ENCODE measurements at places on chromosomes 1 and 21.

DNA sequence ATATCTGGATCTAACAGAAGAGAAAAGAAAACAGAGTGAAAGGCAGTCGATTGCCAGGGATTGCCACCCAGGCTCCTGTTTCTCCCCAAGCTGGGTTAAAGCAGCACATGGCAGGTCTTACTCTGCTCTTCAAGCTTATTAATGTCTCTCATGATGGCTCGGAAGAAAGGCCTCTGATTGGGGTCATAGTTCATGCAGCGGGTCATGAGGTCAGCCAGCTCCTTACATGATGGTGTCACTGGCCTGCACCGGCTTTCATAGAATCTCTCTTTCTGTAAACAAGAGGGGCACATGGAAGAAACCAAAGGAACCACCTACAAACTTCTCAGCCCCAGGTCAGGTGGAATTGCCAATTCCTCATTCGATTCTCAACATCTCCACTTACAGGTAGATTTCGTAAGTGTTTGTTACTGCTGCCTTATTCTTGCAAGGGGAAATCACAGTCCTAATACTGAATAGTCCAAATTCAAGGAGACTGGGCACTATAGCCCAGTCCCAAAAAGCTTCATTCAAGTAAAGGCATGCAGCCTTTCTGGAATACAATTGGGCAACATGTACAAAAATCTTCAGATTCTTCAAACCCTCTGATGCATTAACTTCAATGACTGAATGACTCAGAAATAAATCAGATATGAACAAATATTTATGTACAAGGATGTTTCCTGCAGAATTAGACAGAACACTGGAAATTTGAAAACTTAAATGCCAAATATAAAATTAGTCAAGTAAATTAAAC is 96.6 kb downstream of the RAVER2 start:
- DNase-seq = no peak

- DNase-seq = peak; percentile 56
Measured at GRCh38 chr1:26275580-26276431, 4.1 kb upstream of the SH3BGRL3 start.

DNA sequence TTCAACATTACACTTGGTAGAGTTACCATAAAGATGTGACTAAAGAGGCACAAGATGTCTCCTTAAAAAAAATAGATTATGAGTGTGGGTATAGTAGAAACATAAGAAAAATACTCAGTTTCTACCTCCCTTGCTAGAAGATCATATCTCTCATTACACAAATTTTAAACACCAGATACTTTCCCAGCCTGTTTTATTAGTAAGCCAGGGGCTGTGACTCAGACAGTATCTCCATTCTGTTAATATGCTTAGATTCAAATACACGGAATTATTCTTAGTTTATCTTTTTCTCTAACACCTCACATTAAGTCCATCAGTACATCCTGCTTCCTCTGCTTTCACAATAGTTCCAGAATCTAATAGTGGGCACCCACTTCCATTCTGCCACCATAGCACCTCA is 561.8 kb upstream of the ADAMTS5 start:
- DNase-seq = no peak

- no peak for DNase-seq
Measured at GRCh38 chr21:43687566-43688399, 28.4 kb downstream of the RRP1B start.

DNA sequence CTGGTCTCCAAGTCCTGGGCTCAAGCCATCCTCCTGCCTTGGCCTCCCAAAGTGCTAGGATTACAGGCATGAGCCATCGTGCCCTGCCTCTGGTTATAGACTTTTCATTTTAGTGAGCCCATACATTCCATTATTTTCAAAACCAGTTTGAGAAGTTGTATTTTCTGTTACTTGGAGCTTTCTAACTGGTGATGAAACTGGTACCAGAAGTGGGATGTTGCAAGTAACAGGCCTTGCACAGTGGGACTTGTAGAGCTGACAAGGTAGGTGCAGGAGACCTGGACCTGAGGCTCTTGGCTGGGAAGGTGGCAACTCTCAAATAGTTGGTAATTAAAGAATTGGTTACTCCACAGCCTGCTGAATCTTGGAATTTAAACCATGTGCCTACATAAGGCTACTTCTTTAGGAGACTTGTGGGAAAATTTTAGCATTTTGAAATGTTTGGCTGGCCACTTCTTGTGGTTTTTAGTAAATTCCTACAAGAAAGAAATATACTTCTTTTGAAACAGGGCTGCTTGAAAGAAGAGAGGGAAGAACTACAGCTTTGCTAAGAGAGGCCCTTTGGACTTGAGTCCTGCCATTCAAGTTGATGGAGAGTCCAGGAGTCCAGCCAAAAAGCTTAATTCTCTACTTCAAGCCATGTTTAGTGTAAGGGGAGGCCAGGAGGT is 9.8 kb upstream of the ALPL start:
- no peak for DNase-seq

- no peak for DNase-seq
Measured at GRCh38 chr1:156646738-156647211, 4.9 kb downstream of the BCAN start.

- no peak for DNase-seq
Measured at GRCh38 chr1:99996951-99997350, 27.2 kb downstream of the SLC35A3 start.

DNA sequence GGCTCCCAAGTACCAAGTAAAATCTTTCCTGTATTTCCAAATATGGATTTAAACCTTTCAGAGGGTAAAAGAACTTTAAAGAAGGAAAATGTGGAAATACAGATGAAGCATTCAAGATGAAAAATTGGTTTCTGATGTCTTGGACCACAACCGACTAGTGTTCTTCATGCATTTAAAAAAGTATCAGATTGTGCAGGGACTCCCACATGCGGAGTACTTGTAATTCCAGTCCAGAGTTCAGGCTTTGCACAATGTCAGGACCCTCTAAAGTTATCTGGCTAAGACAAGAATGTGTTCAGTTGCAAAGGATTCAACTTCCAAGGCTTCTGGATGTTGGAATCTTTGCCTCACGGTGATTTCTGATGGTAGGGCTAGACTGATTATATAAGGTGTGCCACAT is 66.7 kb downstream of the RGL1 start:
- no peak for DNase-seq

DNA sequence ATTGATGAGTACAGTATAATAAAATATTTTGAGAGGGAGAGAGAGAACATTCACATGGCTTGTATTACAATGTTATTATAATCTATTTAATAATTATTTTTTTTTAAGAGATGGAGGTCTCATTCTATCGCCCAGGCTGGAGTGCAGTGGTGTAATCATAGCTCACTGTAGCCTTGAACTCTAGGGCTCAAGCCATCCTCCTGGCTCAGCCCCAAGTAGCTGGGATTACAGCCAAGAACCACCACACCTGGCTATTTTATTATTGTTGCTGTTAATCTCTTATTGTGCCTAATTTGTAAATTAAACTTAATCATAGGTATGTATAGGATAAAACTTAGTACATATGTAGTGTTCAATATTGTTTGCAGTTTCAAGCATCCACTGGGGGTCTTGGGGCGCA is 57.8 kb downstream of the HS2ST1 start:
- DNase-seq = no peak

GRCh38 chr1:8706995-8707396 is 110.4 kb downstream of the RERE start:
- no peak for DNase-seq

GRCh38 chr21:17003258-17003615 is 509.6 kb upstream of the CXADR start:
- DNase-seq = no peak

DNA sequence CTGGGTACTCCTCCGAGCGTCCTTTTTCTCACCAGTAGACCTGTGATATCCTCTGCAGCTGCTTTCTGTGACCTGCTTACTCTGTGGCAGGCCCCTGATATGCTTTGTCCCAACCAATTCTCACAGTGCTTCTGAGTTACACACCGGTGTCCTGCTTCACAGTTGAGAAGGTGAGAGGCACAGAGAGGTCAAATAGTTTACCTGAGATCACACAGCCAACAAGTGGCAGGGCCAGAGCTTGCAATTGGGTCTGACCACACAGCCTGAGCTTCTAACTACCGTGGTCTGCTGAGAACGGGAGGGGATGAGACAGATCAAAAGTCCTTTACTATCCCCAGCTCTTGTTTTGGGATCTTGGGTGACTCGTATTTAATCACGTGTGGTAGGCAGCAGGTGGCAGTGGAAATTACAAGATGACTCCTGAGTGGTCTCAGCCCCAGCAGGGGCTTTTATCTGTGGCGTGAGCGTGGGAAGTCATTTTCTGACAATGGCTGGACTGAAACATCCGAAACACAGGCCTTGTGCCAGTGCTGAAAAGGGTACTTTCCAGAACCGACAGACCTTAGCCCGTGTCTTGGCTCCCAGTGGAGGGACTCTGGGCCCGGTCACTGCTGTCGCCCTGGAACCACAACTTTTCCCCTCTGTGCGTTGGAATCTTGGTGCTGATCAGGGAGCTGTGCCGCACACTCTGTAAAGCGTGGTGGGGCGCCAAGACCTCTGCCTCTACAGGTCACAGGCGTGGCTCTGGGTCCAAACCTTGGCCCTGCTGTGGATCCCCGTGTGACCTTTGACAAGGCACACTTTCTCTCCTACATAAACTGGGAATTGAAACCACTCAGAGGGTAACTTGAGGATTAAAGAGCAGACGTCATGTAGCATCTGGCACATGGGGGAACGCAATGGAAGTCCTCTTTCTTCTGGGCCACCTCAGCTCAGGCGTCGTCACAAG is 11.9 kb downstream of the THEMIS2 start:
- DNase-seq = no peak

DNA sequence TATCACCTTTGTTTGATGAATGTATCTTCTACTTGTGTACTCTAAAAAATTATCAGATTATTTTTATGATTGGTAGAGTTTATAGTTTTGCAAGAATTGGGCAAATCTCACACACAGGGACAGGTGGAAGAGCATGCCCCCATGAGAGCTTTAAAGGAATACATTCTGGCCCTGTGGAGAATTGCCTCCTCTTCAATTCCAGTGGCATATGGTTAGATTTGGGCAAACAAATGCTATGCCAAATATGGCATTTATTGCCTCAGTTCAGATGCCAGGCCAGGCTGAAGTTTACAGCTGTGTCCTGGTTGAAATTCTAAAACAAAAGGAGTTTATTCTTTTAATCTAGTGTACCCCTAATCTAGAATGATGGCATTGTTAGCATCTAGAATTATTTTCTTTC is 162.4 kb upstream of the CACYBP start:
- no peak for DNase-seq

GRCh38 chr1:119091618-119092017 is 48.8 kb downstream of the WARS2 start:
- no peak for DNase-seq

GRCh38 chr1:11787251-11787803 is 18.4 kb downstream of the MTHFR start:
- no peak for DNase-seq

GRCh38 chr1:247857069-247857984 is at the start of gene TRIM58:
Gene TRIM58 (plus strand): TSS chr1:247857187. CDS start chr1:247857247, 60 bp downstream.
- peak; percentile 30 for DNase-seq

- no peak for DNase-seq
Measured at GRCh38 chr1:31483012-31483946, 70.3 kb downstream of the SERINC2 start.

DNA sequence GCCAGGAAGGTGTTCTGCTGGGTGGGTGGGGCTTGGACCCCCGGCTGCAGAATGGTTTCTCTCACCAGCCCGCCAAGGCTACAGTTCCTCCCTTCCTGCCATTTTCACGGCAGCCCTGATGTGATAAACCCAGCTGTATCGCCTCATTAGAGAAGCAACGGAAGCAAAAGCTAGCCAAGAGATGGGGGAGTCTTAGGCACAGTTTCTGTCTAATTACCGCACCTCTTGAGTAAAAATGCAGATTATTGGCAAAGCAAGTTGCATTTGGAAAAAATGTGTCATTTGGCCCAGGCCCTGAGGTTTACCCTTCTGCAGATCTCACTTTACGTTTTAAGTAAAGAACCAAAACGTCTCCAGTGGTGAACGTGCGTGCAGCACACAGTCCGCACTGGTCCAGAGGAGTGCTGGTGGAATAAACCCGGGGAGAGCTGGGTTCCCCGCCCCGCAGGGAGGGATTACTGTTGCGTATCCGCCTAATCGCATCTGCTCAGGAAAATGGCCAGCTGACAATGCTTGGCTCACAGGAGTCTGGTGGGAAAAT is 109.9 kb downstream of the GALNT2 start:
- DNase-seq = no peak

DNA sequence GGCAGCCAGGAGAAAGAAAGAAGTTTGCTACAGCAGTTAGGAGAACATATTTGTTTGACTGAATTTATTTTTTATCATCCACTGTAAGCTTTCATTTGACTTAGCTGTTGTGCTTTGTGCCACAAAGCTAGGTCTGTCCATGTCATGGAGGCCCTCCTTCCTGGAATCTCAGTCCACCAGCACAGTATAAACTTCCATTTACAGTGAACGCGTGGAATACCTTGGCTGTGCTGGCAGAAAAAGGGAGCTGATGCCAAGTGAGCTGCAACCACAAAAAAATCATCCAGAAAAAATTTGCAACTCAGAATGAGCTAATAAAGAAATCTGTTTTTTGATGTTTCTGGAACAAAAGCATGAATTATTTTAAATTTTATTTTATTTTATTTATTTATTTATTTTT is 72.6 kb downstream of the ATP6V1G3 start:
- no peak for DNase-seq

DNA sequence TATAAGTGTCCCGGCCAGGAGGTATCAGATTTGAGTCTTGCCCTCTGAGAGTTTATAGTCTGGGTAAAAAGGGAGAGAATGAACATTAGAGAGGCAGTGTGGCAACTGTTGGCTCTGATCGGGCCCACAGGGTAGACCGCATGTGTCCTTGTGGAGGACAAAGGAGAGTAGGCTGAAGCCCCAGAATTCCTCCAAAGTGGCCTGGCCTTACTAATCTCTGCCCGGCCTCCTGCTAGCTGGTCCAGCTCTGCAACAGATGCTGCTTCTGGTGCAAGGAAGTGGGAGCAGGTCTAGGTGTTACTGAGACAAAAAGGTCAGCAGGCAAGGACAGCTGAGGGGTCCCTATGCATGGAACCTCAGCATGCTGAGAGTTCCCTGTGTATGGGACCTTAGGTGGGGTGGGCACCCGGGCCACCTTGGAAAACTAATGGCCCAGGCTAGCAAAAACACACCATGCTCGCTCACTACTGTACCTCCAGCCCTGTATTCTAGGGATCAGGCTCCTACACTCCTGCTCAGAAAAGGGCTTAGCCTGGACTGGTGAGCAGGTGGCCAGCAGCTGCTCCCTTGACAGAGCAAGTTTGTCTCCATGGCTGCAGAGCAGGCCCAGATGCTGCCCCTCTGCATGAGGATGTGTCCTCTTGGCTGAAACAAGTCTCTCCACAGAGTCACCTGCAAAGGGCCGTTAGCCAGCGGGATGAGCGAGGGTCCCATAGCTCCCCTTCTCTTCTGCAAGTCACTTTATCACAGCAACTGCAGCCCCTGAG is 30.3 kb upstream of the RGS16 start:
- DNase-seq = no peak

- no peak for DNase-seq
Measured at GRCh38 chr1:44673675-44674112, 587 bp downstream of the TMEM53 start.

GRCh38 chr1:5989286-5989605 is 3.0 kb downstream of the NPHP4 start:
- no peak for DNase-seq

- DNase-seq = no peak
Measured at GRCh38 chr1:12345350-12346217, 115.8 kb downstream of the VPS13D start.

Data from nucleus accumbens (tissue), 56 donors.